ENCODE measurements at places on chromosomes 2 and 18.

- no peak for DNase-seq
Observed at GRCh38 chr2:90207454-90208058, 1516.1 kb downstream of the RPIA start.

DNA sequence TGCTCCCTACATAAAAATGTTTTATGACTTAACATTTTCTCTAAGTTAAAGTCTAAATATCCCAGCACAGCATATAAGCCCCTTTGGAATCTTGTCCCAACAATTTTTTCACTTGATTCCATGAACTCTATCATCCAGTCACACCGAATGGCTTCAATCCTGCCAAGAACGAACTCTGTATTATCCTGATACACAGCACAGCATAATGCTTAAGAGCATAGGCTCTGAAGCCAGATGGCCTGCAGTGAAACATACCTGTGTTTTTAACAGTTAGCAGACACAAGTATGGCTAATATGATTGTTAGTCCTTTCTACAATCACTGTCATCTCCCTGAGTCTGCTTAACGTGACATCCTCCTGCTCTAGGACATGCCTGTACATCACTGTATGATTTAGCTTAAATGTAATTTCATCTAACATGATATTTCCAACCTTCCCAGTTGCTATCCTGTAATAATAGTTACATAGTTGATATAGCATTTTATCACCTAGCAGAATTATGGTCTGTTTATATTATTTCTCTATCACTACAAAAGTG lies 669.5 kb downstream of the ERBB4 start:
- no peak for DNase-seq

GRCh38 chr18:50680966-50681365 lies 121.1 kb downstream of the MAPK4 start:
- DNase-seq: no peak

DNA sequence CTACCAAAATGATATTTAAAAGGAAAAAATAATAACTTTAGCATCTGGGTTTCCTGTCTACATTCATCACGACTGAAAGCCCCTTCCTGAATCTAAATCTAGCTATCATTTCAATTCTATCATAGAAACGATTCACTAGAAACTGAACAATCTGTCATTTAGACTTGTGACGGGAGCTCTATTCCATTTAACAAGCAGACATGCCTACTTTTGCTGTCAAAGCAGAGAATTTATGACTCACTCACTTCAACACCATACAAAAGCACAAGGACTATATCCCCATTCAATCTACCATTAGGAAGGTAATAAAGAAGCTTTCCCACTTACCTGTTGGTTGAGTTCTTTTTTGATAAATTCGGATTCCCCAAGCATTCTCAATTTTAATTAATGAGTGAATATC lies 1072.3 kb downstream of the LRP1B start:
- no peak for DNase-seq

DNA sequence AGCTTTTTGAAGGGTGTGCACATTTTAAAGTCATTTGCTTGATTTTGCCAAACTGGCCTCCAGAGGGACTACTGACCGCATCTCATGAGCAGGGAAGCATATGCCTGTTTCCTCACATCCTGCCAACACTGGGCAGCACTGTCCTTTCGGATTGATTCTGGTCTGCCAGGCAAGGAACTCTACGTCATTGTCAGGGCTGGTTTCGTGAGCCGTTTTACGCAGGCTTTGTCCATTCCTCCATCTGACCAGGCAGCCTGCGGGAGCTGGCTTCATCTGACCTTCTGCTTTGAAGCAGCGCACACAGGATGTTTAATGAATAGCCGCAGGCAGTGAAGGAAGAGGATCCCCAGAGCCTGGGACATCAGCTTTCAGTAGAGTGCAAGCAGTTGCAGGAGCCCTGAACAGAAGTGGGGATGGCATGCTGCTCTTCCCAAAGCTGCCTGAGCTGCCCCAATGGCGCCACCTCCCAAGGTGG lies 46.3 kb upstream of the SEMA4C start:
- DNase-seq: no peak

DNA sequence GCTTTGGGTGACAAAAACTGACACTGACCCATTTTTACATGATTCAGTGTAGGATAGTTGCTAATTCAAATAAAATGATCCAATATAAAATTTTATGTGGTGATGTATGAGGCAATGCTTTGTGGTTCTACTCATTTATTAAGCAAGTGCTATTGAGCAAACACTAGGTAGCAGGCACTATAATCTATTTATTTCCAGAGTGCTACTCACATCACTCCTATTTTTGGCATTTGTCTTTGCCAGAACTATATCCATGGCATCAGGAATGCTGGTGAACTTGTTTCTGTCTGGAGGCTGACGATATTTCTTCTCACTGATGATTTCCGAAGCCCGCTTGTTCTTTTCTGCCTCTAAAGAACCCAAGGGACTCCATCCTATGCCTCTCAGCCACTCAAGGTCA lies 84.3 kb downstream of the NEB start:
- DNase-seq: no peak
